AG04449 (cell line): ENCODE measurements at places on chromosomes 2 and 18.

DNA sequence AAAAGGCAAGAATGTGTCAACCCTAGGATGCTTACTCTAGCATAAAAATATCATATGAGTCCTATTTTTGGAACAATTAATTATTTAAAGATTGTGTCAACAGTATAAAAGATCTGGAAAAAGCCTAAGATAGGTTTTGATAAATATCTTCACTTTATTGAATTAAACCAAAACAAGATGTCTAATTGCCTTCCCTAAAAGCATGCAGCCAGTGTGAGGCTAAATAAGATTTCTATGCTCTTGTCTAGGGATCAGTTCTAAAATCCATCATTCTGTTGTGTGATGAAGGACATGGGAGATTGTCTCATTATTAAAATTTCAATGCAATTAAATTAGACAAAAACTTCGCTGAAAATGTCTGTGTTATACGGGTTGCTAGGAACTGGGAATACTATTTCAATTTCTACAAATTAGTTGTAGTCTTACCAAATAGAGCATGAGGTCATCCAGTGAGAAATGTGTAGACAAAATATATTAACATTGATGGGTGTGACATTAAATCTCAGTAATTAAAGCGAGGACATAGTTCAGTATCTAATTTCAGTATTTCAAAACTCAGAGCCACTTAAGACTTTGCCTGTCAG lies 535.6 kb upstream of the FSIP2 start:
- DNase-seq: no peak

DNA sequence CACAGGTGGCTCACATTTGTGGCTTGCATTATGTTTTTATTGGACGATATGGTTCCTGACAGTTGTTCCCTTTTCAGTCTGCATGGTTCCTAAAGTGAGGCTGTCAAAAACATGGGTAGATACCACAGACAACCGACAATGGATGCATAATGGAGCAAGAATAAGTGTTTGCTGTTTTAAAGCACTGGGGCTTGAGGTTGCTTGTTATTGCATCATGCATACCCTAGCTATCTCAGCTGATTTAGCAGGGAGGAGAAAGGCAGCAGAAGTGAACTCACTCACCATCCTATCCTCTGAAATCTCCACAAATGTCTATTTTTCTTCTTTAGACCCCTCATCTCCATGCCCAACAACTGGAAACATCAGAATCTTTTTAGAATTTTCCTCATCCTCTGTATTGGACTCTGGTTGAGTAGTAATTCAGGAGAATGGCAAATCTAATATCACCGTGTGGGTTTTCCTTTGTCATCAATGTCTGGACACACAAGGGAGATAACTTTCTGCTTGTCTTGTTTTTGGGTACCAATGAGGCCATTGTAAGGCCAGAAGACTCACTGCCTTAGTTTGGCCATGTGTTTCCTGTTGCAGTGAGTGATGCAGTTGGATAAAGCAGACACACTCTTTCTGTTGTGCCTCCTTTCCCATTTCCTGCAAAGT lies 46.7 kb downstream of the FBXO48 start:
- DNase-seq: no peak

GRCh38 chr2:169509298-169509885 lies at the start of gene KLHL41:
TSS of gene KLHL41 (plus strand) at chr2:169509702. CDS start at chr2:169509779, 77 bp downstream.
- no peak for DNase-seq

GRCh38 chr2:239693761-239694415 lies 293.1 kb upstream of the HDAC4 start:
- no peak for DNase-seq

DNA sequence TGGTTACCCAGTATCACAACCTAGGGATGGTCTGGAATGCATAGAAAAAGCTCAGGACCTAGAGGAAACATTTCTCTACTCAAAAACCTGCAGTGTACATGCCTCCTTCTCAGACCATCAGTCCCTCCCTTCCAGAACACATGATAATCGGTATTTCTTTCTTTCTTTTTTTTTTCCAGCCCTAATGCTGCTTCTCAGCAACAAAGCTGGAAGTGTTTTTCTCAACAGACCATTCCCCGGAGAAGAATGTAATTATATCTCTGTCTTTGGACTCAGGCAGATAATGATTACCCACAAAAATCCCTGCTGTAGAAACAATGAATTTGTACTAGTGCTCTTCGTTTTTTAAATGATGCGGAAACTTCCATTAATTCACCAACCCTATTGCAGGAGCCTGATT lies 44.1 kb upstream of the NDUFV2 start:
- DNase-seq: no peak

- no peak for DNase-seq
Observed at GRCh38 chr18:65924904-65925303, 174.1 kb downstream of the CDH7 start.

DNA sequence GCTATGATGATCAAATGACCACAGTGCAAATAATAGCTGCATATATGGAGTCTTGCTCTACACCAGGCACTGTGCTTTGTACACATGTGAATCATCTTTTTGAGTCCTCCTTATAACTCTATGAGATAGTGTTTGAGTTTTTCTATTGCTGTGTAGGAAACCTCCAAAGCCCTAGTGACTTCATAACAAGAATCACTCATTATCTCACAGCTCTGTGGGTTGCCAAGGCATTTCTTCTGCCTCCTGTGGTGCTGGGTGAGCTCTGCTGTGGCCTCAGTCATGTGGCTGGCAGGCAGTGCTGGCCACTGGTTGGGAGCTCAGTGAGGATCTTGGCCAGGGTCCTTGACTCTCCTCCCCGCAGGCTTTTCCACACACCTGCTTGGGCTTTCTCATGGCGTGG lies 153.4 kb downstream of the CAPN13 start:
- DNase-seq: peak; percentile 37

- no peak for DNase-seq
Observed at GRCh38 chr2:98806236-98806697, 75.3 kb upstream of the MGAT4A start.

DNA sequence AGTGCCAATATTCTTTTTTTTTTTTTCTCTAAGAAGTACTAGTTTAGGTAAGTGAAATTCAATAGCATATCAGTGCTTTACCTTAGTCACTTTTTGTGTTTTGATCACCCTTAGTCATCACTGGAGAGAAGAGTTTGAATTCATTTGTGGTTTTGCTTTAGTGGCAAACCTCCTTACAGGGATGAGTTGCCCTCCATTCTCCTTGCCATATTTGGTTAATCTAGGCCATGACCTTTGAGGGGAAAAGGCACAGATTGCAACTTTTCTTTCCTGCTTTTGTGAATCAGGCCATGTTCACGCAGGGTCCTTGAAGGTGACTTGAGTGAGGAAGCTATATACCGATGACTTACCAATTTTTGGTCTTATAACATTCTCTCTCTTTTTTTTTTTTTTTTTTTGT lies 34.4 kb downstream of the PLEKHA3 start:
- no peak for DNase-seq

DNA sequence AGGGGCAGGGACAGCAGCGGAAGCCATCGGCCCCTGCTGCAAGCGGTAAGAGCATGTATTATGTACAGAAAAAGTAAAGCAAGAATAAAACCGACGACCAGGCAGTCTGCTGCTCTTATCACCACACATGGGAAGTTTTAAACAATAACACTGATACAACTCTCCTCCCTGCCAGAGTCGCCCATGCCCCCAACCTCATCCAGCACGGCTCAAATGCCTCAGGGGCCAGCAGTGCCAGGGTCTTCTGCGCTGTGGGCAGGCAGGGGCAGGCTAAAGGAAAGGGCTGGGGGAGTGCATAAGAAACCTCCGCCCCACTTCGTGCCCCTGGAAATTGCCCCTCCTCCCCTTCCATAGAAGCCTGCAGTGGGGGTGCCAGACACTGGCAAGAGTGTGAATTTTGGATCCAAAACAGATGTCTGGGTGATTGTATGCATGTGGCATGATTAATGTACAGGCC lies 10.1 kb downstream of the TEX51 start:
- DNase-seq: no peak

DNA sequence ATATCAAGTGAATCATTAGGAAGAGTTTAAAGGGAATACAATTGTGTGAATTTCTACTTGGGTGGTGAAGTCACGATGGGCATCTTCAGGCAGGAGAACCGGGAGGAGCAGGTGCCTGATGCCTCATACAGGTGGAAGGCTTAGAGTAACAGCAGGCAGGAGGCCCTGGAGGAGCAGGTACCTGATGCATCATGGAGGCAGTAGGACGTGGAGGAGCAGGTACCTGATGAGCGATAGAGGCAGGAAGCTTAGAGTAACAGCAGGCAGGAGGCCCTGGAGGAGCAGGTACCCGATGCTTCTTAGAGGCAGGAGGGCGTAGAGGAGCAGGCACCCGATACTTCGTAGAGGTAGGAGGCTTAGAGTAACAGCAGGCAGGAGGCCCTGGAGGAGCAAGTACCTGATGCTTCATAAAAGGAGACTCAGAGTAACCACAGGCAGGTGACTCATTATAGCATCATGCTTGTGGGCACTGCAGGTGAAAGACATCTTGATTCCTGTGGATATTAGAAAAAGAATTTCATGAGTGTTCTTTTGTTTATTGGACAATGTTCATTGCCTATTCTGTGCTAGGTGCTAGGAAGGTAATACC lies 133.9 kb downstream of the ATP9B start:
- DNase-seq: no peak

DNA sequence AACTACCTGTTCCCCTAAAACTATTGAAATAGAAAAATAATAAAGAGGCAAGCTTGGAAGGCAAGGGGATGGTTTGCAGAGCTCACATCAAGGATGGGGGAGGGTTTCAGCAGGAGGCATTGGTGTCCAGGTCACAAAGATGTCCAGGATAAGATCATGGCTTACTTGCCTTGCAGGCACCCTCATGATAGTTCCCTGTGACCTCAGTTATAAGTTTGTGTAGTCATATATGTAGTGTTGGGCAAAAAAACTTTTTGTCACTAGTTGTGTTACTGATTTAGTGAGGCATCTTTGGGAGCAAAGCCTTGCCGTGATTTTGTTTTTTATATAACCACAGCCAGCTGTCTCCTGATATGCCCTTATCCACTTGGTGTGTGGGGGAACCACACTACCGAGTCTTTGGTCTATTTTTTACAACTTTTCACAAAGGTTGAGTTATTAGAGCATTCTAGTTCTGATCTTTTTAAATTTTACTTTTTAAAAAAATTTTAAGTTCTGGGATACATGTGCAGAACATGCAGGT lies 53.3 kb downstream of the IL1R2 start:
- DNase-seq: no peak

DNA sequence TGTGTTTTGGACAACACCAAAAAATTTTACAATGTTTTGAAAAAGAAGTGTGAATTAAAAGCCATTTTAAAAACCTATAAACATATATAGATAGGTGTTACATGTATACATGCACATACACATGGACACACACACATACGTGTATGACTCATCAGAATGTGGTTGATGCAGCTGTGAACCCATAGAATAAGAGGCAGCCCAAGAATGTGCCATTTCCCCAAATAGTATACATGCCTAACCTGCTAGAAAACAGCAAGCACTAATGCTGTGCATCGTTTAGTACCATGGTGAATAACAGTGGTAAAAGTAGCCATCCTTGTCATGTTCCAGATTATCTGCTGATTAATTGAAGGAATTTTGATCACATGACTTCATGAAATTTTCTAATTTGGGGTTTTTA lies 149.0 kb downstream of the DSEL start:
- DNase-seq: no peak
